Ovary (tissue), 10 donors: ENCODE measurements at places on chromosomes 11 and 22. TPM values are rescaled to one million over a fixed set of nuclear protein-coding genes. Genes with fewer than 3 reads are reported as not detected.

GRCh38 chr11:66459138-66459778 lies 7.4 kb upstream of the PELI3 start:
- DNase-seq: no peak

- no peak for DNase-seq
Measured at GRCh38 chr11:3147626-3148025, 17.5 kb downstream of the OSBPL5 start.

DNA sequence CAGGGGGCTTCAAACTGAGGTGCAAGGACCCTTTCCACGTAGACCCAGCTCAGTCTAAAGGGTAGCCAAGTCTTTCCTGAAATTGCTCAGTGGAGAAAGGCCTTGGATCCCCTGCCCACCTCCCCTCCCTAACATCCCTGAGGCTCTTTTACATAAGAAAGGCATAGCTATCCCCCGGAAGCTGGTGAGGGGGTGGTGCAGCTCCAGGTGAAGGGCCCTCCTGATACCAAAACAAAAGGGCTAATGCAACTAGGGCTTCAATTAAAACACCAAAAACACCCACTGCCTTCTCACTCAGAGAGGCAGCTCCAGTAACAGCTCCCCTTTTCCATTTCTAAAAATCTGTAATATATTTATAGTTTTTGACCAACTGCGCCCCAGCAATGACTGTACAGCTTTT lies 5.8 kb downstream of the SHANK2 start:
- no peak for DNase-seq

DNA sequence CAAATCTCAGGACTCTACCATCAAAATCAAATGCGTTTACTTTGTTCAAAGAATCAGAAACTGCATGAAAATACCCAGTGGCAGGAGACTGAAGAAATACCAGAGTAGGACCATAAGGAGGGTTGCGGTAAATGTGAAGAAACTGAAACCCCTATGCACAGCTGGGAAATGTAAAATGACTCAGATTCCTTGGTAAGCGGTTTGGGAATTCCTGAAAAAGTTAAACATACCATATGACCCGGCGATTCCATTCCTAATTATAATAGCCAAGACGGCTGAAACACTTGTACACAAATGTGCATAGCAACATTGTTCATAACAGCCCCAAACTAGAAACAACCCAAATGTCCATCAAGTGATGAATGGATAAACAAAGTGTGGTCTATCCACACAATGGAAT lies 114.1 kb upstream of the GRAMD1B start:
- no peak for DNase-seq

DNA sequence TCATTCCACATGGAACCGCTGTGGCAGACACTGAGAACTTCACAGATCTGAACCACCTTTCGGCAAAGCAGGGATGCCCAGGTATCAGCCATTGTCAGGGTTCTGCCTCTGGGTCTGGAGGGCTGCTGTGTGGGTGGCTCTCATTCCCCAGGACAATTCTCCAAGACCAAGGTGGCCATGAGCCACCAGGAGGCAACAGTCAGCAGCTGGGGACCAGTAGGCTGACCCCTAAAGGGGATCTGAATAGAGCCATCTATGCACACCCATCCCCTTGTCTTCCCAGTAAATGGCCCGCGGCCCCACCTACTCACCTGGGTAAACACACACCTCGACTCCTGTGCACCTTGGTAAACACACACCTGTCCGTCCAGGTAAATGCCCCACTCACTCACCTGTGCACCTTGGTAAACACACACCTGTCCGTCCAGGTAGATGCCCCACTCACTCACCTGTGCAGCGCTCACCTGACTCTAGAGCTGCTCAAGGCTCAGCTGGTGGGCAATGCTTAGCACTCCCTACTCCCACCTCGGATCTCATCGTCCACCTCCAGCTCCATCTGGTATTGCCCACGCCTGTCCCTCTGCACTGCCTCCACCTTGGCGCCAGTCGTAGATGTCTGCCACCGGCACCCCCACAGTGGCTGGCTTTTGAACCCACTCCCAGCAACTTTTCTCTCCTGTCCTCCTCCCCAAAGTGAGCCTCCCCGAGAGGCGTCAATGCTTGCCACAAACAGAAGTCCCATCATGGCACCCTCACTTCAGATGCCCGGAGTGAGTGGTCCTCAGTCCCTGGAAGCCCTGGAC lies 10.2 kb downstream of the SLC25A1 start:
- no peak for DNase-seq

DNA sequence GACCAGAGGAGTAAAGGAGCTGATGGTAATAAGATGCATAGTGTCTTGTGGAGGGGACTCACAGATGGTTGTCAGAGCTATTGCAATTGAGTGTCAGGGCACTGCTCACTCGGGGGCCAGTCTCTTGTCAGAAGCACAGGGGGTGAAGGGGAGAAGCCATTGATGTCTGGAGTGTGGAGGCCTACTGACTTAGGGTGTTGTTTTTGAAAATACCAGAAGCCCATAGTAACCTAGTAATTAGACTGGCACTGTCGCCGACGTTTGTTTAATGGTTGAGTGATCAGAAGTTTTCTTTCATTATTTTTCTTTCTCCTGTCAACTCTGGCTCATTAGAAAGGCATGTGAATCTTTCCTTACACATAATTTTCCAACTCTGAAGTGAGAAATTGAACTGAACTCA lies 151.6 kb upstream of the TENM4 start:
- no peak for DNase-seq

DNA sequence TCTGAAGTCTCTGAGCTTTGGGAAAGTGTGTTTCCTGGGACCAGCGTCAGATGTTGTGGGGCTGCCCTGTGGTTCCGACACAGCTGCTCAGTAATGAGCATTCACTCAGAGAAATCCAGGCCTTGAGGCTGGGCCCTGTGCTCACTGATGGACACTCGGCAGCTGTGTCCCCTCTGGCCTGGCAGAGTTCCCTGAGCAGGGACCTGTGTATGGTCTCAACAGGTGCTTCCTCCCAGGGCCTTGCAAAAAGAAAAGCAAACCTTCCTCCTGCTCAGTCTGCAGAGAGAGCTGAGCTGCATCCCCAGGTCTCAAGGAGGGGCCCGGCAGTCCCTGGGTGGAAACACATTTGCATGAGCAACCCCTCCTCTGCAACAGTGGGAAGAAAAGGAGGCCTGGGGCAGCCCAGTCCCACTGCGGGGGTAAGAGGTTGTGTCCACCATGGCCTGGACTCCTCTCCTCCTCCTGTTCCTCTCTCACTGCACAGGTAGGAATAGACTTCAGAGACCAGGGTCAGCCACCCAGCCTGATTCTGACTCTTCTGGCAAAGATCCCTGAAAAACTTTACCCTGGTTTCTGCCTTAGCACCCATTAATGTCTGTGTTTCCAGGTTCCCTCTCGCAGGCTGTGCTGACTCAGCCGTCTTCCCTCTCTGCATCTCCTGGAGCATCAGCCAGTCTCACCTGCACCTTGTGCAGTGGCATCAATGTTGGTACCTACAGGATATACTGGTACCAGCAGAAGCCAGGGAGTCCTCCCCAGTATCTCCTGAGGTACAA lies 131.2 kb downstream of the VPREB1 start:
- DNase-seq: no peak

- DNase-seq: no peak
Measured at GRCh38 chr11:44831605-44832394, 105.0 kb downstream of the TSPAN18 start.

- no peak for DNase-seq
Measured at GRCh38 chr11:103898065-103898464, 138.4 kb upstream of the DDI1 start.

- no peak for DNase-seq
Measured at GRCh38 chr22:46595545-46595944, 24.6 kb upstream of the GRAMD4 start.

- DNase-seq: no peak
Measured at GRCh38 chr11:72421351-72421750, 13.0 kb downstream of the CLPB start.

GRCh38 chr22:39446239-39446721 lies 10.5 kb upstream of the MGAT3 start:
- DNase-seq: no peak

DNA sequence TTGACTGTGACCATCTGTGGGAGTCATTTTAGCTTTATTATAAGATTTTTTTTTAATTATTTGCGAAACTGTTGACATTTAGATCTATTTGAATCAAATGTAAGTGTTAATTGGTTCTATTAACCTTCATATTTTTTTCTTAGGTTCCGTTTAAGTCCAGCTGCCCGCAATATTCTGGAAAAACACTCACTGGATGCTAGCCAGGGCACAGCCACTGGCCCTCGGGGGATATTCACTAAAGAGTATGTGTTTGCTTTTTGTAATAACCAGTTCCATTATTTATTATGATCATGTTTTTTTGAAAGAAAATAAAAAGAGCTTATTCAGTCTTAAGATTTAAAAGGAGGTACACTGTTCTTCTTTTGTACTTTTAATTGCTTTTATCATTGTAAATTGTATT lies 43.9 kb downstream of the PDHX start:
- DNase-seq: no peak

DNA sequence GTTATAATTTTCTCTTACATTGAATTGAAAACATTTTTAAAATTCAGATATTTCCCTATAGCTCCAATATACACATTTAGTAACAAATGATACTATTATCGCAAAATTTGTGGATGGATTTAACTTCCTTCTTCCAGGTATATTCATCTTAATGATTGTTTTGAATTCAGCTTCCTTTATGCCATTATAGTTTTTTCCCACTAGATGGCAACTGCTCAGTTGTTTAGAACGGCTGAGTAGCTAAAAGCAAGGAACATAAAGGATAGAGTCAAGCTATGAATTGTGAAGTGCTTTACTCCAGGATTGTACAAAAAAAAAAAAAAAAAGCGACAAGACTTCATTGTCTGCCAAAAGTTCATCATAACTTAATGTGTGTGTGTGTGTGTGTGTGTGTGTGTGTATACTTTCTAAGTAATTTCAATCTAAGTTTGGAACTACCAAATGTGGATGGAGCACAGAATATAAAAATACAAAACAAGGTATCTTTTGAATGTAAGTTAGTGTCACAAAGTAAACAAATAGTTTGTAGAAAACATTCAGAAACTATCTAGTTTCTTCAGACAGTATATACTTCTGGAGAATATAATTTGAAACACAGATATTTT lies 846.4 kb downstream of the DLG2 start:
- DNase-seq: no peak

DNA sequence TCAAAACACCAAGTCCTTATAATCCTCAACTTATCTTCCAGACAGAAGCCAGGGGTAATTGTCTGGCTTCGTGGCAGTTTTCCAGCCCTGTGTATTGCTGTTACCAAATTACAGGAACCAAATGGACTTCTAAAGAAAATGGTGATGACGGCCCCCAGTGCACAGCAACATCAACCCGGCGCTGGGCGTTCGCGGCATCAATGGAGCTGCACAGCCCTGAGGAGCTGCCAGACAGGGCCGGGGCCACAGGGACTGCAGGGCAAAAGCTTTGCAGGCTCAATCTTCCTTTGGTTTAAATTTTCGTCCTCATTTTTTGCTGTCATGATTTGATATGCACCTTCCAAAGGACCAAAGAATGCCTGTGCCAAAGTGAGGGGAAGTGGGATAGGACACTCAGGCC lies 292.5 kb downstream of the BRD1 start:
- peak; percentile 7 for DNase-seq

GRCh38 chr11:121268581-121268980 lies 24.0 kb upstream of the SC5D start:
- DNase-seq: no peak

Gene FXYD6
- polyA plus RNA-seq: 256 TPM

Gene COMT
- 23.1 TPM for polyA plus RNA-seq

Gene ZC3H12C
- 7.5 TPM for polyA plus RNA-seq

Gene GAS2
- 1.1 TPM for polyA plus RNA-seq

Gene VPREB1
- polyA plus RNA-seq: not detected

Gene SMC1B
- 0.04 TPM for polyA plus RNA-seq
